Cerebellum (tissue), 4 donors: ENCODE measurements at places on chromosomes 7 and 10. TPM values are rescaled to one million over a fixed set of nuclear protein-coding genes. Genes with fewer than 3 reads are reported as not detected.
A peak's percentile ranks its signal among the peaks of the same experiment; 100 is the strongest.

The CFAP69 gene
- total RNA-seq, result 16.8 TPM

The MYOF gene
- 8.1 TPM for total RNA-seq

The CUBN gene
- 7.8 TPM for total RNA-seq

- DNase-seq, result no peak
Measured at GRCh38 chr7:19558527-19558926, 150.3 kb downstream of the POLR1F start.

GRCh38 chr10:120810298-120810697 lies 40.9 kb upstream of the WDR11 start:
- no peak for DNase-seq

DNA sequence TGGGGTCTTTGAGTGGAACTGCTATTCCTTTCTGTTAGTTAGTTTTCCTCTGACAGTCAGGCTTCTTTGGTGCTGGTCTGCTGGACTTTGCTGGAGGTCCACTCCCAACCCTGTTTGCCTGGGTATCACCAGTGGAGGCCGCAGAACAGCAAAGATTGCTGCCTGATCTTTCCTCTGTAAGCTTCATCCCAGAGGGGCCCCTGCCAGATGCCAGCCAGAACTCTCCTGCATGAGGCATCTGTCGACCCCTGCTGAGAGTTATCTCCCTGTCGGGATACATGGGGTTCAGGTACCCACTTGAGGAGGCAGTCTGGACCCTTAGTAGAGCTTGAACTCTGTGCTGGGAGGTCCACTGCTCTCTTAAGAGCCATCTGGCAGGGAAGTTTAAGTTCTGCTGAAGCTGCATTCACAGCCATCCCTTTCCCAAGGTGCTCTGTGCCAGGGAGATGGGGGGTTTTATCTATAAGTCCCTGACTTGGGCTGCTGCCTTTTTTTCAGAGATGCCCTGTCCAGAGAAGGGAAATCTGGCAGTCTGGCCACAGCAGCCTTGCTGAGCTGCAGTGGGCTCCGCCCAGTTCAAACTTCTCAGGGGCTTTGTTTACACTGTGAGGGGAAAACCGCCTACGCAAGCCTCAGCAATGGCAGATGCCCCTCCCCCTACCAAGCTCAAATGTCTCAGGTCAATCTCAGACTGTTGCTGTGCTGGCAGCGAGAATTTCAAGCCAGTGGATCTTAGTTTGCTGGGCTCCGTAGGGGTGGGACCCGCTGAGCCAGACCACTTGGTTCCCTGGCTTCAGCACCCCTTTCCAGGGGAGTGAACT lies 89.7 kb upstream of the CDK6 start:
- no peak for DNase-seq

DNA sequence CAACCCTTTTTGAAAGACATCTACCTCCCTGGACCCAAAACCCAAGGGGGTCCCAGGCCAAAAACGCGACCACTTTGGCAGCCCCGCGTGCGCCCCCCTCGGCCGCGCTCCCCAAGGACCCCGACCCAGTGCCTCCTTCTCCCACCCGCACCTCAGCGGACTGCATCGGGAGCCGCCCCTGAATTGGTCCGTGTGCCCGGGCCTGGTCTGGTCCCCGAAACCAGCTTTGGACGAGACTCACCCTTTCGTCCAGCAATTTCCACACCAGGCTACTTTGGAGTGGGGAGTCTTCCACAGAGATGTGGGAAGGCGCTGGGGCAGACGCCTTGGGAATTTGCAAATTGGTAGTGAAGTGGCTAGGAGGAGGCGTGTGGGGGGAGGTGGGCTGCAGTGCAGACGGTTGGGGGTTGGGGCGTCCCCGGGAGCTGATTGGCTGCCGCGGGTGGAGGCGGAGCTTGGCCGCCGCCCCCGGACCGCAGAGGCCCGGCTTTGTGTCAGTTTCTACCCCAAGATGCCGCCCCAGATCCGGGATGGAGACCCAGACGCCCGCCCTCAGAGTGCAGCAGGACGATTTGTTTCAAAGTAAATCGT lies 16.9 kb downstream of the TCAF1 start:
- peak; percentile 93 for DNase-seq

DNA sequence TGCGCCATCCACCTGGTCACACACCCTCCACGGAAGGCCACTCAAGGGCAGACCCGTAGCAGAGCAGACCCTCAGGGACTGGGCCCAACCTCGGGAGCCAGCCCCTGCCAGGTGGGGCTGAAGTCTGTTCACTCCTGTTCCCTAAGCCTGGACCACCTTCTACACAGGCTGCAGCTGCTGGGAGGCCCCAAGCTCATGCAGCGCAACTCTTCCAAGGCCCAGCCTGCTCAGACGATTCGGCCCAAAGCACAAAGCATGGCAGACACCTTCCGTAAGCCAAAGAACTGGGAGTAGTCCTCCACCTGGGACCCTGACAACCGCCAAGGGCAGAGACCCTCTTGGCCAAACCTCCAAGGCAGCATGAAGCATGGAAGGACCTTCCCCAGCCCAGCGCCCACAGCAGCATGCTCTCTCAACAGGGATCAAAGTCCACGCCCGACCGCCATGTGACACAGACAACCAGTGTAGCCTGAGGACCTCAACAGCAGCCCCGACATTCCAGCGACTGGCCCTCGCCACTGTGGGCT lies 11.5 kb downstream of the SHH start:
- DNase-seq, result no peak

- DNase-seq, result peak; percentile 35
Measured at GRCh38 chr10:110556969-110557601, 10.4 kb upstream of the SMC3 start.
